ENCODE measurements at places on chromosomes 4 and X. TPM values are rescaled to one million over a fixed set of nuclear protein-coding genes. Genes with fewer than 3 reads are reported as not detected.

The MAGEC3 gene
- total RNA-seq, result not detected

The SLC7A11 gene
- total RNA-seq, result 20.9 TPM

The NDST3 gene
- not detected for total RNA-seq

The PASD1 gene
- total RNA-seq, result not detected

The ARAF gene
- total RNA-seq, result 57.5 TPM

The MAGED4 gene
- 9.8 TPM for total RNA-seq

The ZNF280C gene
- total RNA-seq, result 2.5 TPM

The SPANXD gene
- not detected for total RNA-seq

The RIBC1 gene
- total RNA-seq, result 0.63 TPM

The ANKRD50 gene
- total RNA-seq, result 5.6 TPM

The TMSB15B gene
- total RNA-seq, result 6.4 TPM

The ARHGAP36 gene
- not detected for total RNA-seq

The ASB9 gene
- total RNA-seq, result 20.2 TPM

The HTR2C gene
- not detected for total RNA-seq

The ABCG2 gene
- 22.0 TPM for total RNA-seq

The PCDH10 gene
- total RNA-seq, result 0.10 TPM

The SPARCL1 gene
- not detected for total RNA-seq

The OTUD6A gene
- total RNA-seq, result not detected

The CT45A3 gene
- total RNA-seq, result not detected

The FAM184B gene
- total RNA-seq, result 0.02 TPM

The VSIG1 gene
- 0.20 TPM for total RNA-seq

The ANTXR2 gene
- total RNA-seq, result 3.5 TPM

The CORIN gene
- not detected for total RNA-seq

The BMX gene
- total RNA-seq, result not detected

The TRPC3 gene
- total RNA-seq, result not detected

The HPGDS gene
- not detected for total RNA-seq

The CPLX1 gene
- total RNA-seq, result 0.61 TPM

The TMEM144 gene
- total RNA-seq, result 2.7 TPM

The DIPK2B gene
- not detected for total RNA-seq

The FGFBP1 gene
- total RNA-seq, result 3.4 TPM

The ADH1A gene
- total RNA-seq, result not detected

The PABPC1L2A gene
- total RNA-seq, result not detected

The CXorf49 gene
- not detected for total RNA-seq

The COL4A5 gene
- 11.8 TPM for total RNA-seq

The STATH gene
- not detected for total RNA-seq

The PABPC1L2B gene
- total RNA-seq, result not detected

Measured in A549 treated with Hydrocortisone at 1 μM for 4 hours (cell line).